ENCODE measurements at places on chromosomes 2 and 18. TPM values are rescaled to one million over a fixed set of nuclear protein-coding genes. Genes with fewer than 3 reads are reported as not detected.

ZBTB14 gene
- 19.3 TPM for polyA plus RNA-seq

CCDC148 gene
- 5.2 TPM for polyA plus RNA-seq

GRCh38 chr2:231530099-231531011, at the start of gene NMUR1:
Gene NMUR1 (minus strand): TSS chr2:231530445. CDS start chr2:231530361, 84 bp downstream.
- DNase-seq, result peak; percentile 29

GRCh38 chr18:10301831-10302483, 152.5 kb upstream of the APCDD1 start:
- DNase-seq, result no peak

DNA sequence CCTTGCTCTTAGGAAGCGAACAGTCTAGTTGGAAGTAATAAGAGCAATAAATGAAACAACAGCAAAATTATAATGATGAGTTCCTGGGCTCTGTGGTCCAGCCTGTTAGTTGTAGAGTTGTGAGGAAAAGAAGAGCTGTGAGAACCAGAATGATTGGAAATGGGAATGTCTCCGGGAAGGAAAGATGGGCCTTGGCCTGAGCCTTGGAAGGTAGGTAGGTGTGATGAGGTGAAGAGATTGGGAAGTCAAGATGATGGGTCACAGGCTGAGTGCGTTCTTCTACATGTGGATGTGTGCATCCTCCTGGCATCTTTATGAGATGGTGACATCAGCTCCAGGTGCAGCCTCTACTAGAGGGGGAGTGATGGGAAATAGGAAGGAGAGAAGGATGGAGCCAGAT, 115.2 kb upstream of the EML6 start:
- no peak for DNase-seq

- no peak for DNase-seq
Observed at GRCh38 chr2:30866974-30867373, 59.7 kb upstream of the CAPN13 start.

FBXO41 gene
- 1.6 TPM for polyA plus RNA-seq

GRCh38 chr2:222797261-222797660, 63.6 kb upstream of the ACSL3 start:
- DNase-seq, result no peak

DNA sequence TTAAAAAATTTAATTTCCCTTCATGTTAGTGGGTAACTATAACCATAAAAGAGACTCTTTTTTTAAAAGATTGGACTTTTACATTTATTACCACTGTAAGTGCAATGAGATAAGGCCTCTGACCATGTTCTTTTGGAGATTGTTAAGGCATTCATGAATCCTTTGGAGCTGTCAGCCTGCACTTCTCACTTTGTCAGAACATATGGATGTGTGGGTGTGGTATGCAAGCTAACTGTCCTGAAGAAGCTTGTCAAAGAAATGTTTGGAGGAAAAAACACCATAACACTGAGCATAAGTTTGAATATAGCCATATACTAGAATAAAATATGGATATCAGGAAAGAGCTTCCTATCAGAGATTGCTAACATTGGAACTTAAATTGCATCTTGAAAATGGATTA, 754.1 kb downstream of the DPP10 start:
- DNase-seq, result no peak

DNA sequence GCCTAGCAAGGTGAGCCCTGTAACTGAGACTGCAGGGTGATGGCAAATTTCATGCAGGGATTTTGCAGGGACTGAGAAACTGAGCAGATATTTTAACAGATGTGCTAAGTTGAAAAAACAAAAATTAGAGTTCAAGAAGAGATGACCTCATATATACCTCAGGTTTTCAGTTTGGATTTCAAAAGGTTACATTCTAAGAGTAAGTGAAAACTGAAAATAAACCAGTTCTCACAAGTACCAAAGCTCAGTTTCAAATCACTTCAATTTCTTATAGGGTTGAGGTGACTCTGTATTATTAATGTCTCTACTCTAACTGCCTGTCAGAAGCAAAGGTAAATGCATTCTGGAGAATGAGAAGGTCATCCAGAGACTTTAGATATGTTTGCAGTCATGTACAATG, 237.4 kb upstream of the VRK2 start:
- DNase-seq, result no peak

GRCh38 chr18:47120428-47120827, 29.9 kb downstream of the HDHD2 start:
- DNase-seq, result no peak

DNA sequence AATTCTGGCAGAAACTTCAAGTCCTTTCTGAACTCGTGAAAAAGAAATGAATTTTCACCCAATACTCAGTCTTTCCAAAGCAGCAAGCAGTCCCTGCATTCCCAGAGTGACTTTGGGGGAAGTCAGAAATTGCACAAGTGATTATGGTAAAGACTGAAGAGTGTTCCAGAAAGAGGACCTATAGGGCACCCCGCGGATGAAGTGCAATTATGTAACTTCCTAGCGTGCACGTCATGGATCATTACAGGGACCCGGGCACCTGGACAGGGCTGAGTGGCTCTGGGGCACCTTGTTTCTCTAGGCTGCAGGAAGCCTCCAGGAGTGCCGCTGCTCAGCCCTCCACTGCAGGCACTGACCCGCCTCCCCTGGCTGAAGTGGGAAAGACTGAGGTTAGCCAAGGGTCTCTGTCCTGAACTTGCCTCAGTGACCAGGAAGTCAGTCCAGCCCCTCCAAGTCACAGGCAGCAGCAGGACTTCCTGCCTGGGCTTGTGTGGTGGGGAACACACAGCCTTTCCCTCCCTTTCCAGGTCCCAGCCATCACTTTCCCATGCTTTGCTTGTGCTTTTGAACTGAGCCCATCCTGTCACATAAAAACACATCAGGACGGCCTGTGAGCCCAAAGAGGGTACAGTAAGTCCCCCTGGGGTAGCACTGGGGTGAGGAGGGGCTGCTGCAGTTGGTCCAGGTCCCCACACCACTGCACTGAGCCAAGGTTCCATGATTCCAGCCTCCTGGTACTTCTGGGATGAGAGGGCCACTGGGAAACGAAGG, 19.8 kb downstream of the TMEM185B start:
- DNase-seq, result peak; percentile 22

Measured in right lung (tissue), 10 donors.